ENCODE measurements at places on chromosomes 6 and 20.
A peak's percentile ranks its signal among the peaks of the same experiment; 100 is the strongest.

DNA sequence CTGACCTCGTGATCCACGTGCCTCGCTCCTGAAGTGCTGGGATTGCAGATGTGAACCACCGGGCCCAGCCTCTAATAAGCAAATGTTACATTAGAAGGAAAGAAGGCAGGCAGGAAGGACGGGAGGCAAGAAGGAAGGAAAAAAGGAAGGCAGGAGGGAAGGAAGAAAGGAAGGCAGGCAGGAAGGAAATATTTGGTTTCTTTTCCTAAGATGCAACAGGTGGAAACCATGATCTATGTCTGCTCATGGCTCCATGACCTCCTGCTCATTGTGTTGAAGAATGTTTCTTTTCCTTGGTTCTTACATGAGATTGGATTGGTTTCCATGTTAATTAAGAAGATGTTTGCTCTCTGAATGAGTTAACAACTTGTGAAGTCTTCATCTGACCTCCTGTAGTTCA is 91.8 kb upstream of the SNX9 start:
- DNase-seq: no peak

DNA sequence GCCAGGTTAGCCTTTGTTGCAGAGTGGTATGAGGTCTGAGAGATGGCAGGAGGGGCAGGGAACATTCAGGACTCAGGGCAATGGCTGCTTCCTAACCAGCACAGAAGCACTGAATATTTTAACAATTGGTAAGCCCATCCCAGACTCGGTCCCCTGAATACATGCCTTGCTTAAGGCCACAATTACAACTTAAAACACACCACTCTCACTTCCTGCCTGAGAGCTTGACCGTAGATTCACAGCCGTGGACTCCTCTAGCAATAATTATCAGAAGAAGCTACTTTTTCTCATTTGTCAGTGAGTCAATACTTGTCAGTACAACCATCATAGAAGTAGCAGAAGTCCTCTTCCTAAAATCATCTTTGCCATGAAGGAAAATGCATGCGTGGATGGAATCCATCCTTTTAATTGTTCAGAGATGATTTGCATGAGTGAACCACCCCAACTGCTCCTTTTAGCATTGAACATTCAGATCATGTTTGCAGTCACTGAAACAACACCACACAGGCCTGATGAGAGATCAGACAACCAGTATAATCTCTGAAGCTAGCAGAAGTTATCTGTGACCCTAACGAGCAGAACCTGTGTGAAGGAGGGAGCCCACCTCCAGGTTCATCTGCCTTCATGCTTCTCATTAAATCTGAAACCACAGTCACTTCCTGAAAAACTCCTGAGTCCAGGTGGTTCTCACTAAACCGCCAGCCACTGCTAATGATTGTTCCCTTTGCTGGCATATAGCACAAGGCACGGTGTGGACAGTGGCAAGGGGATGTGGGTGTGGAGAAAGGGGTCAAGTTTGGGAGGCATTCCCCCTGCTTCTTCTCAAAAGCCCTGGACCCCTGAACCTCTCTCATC is 333.9 kb upstream of the CNR1 start:
- no peak for DNase-seq

DNA sequence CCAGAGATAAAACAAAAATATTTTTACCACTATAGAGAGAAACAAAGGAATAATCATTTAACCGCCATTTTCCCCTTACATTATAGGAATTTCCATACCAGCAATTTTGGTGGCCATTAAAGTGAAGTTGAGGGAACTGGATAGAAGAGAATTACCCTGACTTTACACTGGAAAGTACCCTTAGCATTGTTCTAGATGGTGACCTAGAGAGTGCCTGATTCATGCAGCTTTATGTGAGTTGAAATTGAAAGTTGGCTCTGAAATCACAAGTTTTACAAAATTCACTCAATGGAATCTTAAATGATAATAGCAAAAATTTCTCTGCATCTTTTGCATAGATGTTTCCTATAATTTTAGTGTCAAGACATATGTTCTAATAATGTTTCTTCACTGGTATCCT is 55.7 kb upstream of the PREP start:
- DNase-seq: no peak

DNA sequence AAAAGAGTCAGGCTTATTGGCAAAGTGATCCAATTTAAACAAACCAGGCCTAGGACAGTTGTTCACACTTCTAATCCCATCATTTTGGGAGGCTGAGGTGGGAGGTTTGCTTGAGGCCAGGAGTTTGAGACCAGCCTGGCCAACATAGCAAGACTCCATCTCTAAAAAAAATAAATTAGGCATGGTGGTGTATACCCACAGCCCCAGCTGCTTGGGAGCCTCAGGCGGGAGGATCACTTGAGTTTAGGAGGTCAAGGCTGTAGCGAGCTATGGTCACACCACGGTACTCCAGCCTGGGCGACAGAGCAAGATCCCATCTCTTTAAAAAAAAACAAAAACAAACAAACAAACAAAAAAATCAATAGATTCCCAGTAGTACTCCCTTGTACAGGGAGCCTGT is 86.8 kb downstream of the SASH1 start:
- no peak for DNase-seq

- no peak for DNase-seq
Measured at GRCh38 chr6:659716-660581, 3.0 kb upstream of the HUS1B start.

DNA sequence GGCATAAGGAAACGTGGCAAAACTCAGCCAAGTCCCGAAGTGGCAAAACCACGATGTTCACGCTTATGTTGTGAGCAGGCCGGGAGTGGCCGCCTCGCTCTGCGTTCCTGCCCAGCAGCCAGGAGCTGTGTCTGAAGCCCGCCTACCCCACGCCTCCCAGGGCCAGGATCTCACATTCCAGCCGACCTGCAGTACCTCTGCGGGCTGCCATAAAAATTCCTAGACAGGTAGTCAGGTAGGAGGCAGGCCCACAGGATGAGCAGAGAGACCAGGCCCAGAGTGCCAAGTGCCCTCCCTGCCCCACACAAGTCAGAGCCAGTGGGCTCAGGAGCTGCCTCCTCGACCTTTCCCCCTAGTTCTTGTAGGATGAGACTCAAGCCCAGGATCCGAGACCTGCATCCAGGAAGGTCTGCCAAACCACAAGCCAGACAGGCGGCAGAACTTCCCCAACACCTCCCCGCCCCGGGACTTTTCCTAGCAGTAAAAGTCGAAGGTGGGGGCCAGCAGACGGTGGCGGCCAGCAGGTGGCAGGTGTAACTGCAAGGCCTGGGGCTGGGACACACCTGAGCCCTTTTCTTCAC is 16.7 kb downstream of the PMEPA1 start:
- DNase-seq: no peak

GRCh38 chr20:50133041-50133440 is 20.1 kb upstream of the UBE2V1 start:
- DNase-seq: no peak

- DNase-seq: peak; percentile 56
Measured at GRCh38 chr6:90294614-90294988, 2.0 kb downstream of the BACH2 start.

DNA sequence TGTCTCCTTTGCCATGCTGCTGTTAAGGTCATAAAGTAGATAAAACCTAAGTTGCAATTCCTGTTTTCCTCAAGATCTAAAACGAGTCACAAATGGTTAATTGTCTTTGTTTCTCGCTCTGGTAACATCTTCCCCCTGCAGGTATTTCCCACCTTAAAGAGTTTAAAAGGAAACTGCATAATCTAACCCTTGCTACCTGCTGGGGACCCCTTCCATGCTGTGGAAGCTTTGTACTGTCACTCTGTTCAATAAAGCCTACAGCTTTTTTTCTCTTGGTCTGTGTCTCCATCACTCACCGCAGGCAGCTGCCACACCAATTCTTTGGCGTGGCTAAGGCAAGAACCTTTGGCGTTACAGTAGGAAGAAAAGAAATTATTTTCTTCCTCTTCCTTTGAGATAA is 117.7 kb upstream of the GJE1 start:
- DNase-seq: no peak

GRCh38 chr20:49665796-49666195 is 47.9 kb downstream of the B4GALT5 start:
- DNase-seq: no peak
